Activated T-cell treated with anti-CD3 and anti-CD28 coated beads for 4 hours (primary cell): ENCODE measurements at places on chromosomes 6 and 20.

GRCh38 chr20:50987493-50988210, 29.0 kb downstream of the MOCS3 start:
- DNase-seq, result peak; percentile 60

DNA sequence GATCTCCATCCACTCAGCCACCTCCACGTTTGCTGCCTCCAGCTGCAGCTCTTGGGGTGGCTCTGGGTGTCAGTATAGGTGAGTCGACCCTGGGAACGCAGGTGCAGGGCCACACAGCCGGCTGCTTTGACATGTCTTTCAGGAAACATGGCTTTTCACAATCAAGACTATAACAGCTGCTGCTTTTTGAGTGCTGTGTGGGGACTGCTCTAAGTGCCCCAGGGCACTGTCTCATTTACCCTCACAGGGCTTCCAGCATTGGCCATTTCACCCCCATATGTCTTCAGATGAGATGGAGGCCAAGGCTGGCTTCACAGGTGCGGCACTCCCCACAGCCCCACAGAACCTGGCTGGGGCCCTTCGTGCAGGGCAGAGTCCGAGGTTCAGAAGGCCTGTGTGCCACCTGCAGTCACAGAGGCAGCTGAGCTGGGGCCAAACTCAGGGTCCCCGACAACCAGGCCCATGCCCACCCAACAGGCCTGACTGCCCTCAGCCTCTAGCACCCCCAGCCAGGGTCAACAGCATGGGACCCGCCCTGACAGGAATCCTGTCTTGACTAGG, 14.9 kb upstream of the CST7 start:
- DNase-seq, result no peak

DNA sequence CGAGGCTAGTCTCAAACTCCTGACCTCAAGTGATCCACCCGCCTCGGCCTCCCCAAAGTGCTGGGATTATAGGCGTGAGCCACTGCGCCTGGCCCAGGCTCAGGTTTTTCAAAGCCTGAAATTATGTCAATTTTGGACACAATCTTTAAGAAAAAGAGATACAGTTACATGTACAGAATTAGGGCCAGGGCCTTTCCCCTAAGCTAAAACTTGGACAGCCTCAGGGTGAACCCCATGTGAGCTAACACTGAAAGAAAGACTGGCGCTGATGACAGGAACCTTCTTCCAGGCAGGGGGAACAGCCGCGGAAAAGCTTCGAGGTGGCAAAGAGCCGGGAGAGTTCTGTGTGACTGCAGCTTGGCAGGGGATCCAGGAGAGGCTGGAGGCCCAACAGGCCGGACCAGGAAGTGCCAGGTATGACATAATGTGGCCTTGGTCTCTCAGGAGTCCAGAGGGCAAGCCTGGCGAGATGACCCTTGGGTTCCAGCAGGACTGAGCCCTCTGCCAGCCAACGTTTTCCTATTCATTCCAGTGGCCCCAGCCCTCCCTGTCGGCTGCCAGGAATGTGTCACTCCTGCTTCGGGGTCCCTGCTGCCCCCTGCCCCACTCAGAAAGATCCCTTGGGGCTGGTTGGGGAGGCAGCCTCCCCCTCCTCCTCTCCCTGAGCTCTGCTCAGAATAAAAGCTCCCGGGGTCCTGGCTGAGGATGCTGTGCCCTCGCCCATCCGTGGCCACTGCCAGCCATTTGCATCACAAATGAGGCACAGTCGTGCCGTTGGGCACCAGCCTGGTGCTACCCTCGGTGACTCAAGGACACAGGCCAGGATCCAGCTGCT, 37.3 kb downstream of the RBM38 start:
- DNase-seq, result no peak

DNA sequence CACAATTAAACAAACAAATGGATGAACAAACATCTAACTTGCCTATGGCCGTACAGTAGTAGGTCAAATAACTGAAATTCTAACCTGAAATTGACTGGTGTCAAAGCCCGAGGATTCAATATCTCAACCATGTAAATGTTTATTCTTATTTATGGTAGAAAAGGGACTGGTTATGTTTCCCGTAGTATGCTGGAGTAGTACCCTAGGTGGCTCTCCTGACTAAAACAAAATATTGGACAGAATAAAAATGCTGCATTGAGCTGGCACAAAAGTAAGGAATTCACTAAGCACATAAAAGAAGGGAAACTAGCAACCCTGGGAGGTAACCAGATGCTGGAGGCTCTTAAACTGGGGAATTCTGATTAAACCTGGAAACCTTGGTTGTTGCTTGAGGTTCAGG, 117.1 kb upstream of the PREP start:
- no peak for DNase-seq

DNA sequence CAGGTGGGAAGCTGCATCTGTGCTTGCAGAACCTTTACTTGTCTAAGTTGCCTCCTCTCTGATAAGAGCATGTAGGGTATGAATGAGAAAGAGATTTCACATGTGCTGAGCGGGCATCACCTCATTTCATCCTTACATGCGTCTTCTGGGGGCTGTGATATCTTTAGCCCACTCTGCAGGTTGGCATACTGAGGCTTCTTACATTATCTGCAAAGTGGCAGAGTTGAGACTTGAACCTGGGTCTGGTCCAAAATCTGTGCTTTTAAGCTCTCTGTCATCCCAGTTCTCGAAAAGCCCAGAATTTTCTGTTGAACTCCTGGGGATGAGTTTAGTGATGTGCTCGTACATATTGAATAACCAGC, 2.0 kb upstream of the SRC start:
- DNase-seq, result no peak

DNA sequence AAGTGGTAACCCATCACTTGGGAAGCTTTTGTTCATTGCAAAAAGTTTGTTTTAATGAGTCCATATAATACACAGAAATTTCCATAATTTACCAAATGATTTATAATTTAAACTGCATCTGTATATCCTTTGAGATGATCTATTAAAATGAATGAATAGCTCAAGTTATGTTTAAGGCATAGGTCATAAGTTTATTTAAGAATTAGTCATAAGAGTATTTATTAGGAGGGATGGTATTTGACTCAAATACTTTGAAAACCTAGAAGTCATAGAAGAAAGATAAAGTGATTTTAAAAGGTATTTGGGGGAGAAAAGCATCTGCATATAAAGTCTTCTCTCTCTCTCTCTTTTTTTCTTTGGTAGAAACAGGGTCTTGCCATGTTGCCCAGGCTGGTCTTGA, 388.5 kb downstream of the CDKAL1 start:
- DNase-seq, result no peak

GRCh38 chr6:39266782-39267355, 37.6 kb upstream of the KCNK5 start:
- no peak for DNase-seq

GRCh38 chr6:133339543-133340384, 98.6 kb downstream of the EYA4 start:
- no peak for DNase-seq

DNA sequence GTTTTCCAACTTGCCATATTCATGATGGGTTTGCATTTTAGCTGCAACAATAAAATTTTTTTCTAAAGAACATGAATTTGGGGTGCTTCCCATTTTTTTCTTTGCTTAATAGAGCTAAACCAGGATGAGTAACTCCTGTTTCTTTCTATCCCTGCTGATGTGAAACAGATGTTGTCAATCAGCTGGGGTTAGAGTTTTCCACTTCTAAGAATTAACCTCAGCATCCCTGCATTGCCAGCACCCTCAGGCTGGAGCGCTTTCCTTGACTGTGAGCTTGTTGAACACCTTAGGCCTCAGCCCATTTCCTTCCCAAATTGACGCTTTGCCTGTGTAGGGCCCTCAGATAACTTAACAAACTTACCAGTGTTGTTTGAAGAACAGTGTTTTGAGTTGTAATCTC, 74.5 kb downstream of the PTPN1 start:
- DNase-seq, result no peak

GRCh38 chr6:43669922-43670622, 17.5 kb downstream of the MRPS18A start:
- no peak for DNase-seq

- no peak for DNase-seq
Observed at GRCh38 chr6:28651161-28651560, 125.5 kb downstream of the GPX5 start.

- DNase-seq, result no peak
Observed at GRCh38 chr20:32134026-32134425, 24.5 kb downstream of the TM9SF4 start.

DNA sequence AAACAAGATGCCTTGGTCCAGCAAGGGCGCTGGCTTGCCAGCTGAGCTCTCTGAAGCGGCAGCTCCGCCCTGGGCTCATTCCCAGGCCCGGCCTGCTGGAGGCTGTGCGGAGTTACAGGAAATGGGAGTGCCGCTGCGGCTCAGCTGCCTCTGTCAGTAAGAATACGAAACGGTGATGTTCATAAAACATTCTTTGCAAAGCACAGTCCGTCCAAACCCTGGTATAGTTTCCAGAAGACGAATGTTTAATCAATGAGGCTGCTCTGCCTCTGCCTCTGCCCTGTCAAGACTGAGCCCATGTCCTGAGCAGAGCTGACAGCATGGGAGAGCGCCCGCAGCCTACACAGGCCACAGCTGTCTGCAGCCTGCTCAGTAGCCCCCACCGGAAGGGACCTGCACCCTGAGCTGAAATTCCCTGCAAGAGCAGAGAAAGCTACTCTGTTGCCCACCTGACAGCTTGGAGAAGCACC, 153.3 kb upstream of the SNX9 start:
- no peak for DNase-seq

DNA sequence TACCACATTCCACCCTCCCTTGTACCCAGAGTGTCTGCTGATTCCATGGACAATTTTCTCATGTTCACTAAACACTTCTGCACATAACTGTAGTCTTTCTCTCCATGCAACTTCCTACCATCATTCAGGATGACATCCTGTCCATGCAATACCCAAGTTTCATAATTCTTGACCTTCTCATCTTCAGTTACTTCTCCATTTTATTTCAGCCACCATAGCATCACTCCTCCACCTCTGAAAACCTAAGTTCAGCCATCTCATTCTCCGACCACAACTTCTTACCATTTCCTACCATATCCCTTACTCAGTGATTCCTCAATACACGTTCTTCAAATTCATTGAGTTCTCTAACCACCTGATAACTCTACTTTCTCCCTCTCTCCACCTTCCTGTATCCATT, 216.5 kb upstream of the TENT5A start:
- no peak for DNase-seq

DNA sequence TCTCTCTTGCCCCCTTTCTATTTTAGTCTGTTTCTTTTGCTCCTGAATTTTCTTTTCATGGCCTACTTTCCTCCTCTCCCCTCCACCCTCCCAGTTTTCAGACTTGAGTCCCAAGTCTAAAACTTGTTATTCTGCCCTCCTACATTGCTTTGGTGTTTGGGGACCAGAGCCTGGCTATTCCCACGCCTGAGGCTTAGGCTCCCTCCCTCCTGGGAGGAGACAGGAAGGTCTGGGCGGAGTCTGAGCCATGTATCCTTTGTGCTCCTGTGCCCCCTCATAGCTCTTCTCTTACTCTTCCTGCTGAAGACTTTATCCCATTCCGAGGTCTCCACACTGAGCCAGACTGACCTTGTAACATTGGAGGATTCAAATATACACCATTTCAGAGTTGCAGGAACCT, 69.5 kb downstream of the DAAM2 start:
- DNase-seq, result no peak

DNA sequence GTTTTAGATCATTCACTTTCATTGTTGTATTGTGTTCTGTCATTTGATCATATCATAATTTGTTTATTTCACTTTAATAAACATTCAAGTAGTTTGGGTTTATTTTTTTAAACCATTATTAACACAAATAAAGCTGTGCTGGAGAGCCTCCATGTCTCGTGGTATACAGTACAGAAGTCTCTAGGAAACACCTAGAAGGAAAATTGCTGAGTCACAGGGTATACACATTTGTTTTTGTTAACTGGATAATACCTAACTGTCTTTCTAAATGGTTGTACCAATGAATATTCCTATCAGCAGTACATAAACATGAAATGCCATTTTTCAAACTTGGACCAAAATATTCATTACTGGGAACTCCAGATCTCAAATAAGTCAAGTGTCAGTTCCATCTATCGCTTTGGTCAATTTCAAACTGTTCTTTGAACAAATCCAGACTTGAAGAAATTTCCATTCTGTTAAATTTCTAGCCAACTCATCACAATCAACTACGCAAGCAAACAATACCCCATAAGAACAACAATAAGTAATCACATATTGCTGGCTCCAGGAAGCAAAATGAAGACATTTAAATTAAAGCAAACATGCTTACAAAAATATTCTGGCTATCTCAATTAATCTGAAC, 138.1 kb downstream of the ATXN1 start:
- DNase-seq, result no peak

GRCh38 chr20:49338061-49338460, 60.2 kb upstream of the ZNFX1 start:
- DNase-seq, result no peak

DNA sequence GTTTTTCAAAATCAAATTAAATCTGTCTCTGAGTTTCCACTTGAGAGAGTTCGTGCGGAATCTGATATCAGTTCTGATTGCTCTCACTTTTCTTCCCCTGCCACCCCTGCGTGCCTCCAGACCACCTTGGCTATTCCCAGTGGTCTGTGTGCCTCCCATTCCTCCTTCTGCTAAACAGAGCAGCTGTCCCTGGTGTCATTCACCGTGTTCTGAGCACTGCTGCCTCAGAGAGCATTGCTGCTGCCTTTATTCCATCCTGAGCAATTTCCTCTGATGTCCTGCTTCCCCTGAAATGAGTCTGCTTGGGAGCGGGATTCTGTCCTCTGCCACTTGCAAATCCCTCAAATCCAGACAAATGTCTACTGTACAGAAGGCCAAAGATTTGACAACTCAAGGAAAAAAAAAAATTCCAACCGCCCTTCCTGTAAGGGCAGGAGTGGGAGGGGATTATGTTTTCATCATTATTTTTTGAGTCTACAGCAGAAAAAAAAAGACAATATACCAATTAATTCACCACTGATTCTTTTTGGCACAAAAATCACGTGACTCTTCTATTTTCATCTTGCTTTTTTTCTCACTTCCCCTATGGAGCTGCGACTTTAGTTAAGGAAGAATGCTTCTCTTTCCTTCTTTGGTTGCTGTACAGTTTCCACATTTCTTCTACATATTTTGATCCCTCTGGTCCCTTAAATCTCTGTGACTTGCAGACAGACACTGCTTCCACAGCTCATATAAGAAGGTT, 833.0 kb downstream of the EPHA7 start:
- no peak for DNase-seq

- DNase-seq, result no peak
Observed at GRCh38 chr6:56245903-56246351, 1.5 kb downstream of the COL21A1 start.

GRCh38 chr6:56806368-56806767, 148.5 kb upstream of the BEND6 start:
- DNase-seq, result no peak

DNA sequence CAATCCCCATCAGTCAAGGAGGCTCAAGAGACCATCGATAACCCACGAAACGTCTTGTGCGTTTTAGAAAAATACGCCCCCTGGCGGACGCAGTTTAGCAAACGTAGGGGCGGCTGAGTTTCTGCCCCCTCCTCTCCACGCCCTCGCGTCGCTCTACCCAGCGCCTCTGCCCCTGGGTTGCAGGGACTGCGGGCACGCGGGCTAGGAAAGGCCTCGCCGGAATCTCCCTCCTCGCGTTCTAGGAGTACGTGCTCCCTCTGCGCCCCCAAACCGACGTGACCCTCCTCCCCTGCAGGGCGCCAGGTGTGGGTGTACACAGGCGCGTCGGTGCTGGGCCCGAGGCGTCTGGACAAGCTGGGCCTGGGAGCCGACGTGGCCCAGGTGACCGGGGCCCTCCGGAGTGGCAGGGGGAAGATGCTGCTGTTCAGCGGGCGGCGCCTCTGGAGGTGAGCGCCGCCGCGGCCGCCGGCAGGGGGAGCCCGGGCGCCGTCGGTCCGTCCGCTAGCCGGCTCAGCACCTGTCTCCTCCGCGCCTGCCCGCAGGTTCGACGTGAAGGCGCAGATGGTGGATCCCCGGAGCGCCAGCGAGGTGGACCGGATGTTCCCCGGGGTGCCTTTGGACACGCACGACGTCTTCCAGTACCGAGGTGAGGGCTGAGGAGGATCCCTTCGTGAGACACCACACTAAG, 5.3 kb downstream of the MMP9 start:
- DNase-seq, result peak; percentile 54
